GF-D8 (cell line): ENCODE measurements at places on chromosomes 7 and 10.

GRCh38 chr10:79547973-79548372 is 12.2 kb downstream of the SFTPA2 start:
- DNase-seq: no peak

DNA sequence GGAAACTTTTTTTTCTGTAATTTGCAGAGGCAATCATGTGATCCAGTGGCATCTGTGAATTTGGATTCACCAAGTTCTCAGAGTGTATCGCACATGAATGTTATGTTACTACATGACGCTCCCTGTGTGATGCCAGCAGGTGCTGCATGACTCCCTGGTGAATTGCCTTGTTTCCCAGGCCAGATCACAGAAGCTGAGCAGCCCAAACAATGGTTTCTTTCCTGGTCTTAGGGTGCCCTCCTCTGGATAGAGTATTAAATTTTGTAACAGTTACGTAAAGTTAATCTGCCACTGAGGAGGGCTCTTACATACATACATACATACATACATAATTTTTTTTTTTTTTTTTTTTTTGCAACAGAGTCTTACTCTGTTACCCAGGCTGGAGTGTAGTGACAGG is 3.6 kb downstream of the ZSCAN21 start:
- peak; percentile 38 for DNase-seq

GRCh38 chr7:103048833-103049232 is 25.8 kb downstream of the FBXL13 start:
- DNase-seq: no peak

- no peak for DNase-seq
Measured at GRCh38 chr7:130491841-130492522, at the start of gene MEST. TSS of gene MEST (plus strand) at chr7:130492085. CDS start at chr7:130492314, 229 bp downstream.

- no peak for DNase-seq
Measured at GRCh38 chr10:98885378-98885777, 350.3 kb downstream of the HPSE2 start.

GRCh38 chr10:13559124-13559700 is 27.6 kb upstream of the PRPF18 start:
- DNase-seq: no peak

DNA sequence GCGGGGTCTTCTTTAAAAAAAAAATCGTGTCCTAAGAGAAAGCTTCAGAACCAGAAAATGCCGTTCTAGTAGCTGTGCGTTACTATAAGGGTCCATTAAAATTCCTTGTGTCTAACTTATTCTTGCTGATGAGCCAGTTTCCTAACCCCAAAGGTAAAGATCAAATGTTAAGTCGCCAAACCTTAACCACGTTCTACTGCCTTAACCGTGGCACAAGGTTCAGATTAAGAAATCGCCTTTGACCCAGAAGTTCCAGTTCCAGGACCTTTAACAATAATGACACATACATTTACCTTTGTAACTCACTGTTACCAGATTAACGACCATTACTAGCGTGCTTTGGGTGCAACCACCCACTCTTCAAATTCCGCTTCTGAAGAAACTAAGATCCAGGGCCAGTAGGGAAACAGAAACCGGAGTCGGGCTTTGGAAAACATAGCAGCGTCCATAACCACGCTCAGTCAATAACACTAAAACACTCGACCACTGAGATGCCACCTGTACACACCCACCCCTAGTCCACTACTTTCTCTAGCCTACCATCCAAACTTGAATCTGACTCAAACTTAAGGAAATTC is 620 bp downstream of the BET1 start:
- DNase-seq: no peak

- DNase-seq: peak; percentile 60
Measured at GRCh38 chr10:15841696-15842095, 18.6 kb downstream of the MINDY3 start.

DNA sequence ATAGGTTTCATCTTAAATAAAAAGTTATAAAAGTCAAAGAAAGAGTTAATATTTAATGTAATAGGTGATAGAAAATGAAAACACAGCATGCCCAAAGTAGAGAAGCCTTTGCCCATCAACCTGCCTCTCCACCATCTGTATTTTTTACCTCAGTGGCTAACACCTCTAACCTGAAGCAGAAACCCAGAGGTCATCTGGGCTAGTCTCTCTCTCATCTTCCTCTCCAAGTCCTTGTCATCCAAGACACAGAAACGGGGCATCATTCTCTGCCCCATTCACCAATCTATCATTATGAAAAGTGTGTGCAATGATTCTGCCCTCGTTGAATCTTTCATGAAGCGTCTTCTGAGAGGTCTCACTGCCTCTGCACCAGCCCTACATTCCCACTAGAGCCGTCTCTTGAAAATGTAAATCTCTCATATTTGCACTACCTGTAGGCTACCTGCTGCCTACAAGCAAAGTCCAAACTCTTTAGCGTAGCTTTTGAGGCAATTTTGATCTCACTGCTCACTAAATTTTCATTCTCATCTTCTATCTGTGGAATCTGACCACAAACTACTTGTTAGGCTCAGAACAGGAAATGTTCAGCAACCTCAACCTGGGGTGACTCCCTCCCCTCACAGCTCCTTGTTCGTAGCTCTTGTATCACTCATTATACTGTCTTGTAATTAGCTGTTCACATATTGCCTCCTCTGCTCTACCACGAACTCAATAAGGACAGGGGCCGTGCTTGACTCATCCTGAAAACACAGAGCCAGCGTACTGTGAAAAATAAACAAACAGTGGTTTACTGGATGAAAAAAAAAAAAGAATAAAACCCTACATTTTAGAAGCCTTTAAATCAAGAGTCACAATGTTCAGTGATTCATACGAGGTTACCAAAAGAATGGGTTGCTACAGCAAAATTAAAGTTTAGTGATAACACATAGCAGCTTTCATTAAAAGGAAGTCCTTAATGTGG is 83.1 kb downstream of the CTNNA3 start:
- no peak for DNase-seq

DNA sequence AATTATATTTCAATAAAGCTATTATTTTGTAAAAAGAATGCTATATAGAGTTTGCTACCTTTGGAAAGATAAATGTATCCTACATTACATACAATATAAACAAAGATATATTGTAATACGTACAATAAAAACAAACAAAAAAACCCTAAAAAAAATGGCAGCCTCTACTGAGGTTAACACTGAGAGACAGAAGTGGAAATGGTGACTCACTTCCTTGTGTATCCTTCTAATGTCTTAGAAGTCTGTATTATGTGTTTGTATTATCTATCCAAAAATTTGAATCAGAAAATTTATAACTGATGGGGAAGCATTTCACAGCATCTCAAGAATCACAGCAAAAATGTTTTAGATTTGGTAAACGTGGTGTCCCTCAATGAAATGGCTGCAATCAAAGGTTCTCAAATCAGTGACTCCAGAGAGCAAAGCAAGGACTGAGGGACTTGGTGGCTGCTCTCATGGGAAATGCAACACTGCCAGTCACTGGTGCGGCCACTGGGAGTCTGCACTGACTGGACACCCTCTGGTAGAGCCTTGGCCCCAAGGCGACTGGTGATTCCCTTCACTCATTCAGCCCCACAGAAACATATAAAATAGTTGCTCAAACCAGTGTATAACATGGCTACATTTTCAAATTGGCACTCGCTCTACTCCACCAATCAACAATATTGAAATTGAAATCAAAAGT is 53.8 kb downstream of the PANK1 start:
- DNase-seq: no peak

DNA sequence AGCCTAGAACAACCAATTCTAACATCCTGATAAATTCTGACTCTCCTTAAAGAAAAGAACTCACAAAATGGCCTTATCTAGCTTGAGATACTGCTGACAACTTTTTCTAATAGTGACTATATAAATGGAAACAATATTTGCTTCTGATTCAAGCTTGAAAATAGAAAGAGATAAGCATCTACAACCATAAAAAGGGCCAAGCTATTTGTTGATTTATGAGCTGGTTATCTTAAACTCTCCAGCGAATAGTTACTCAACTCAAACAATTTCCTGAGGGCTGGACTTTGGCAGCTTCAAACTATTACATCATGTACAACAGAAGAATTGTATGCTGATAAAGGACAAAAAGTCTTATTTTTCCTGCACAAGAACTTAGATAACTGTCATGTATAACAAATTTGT is 4.6 kb downstream of the USP54 start:
- peak; percentile 92 for DNase-seq

- no peak for DNase-seq
Measured at GRCh38 chr7:3781607-3782006, 480.6 kb downstream of the SDK1 start.

DNA sequence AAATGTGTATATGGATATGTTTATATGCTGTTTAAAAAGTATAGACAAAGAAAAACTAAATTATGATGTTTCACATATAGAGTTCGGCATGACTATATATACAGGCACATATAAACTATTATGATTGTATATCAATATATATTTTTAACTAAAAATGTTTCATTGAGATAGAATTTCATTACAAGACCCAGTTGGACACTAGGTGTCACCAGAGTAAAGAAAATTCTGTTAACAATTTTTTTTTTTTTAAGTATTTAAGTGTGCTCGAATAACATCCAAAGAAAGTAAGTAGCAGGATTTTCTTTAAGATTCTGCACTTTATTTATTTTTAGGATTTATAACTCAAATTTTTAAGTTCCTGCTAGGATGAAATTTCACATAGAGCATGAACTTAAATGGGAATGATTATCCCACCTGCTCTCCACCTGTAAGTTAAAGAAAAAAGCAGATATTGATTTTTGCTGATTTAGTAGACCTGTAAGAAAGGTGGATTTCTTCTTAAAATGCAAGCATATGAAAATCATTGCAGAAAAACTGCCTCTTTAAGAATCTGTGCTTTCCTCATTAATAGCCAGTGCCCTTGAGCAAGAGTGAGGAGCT is 961.5 kb downstream of the PCDH15 start:
- DNase-seq: no peak

- DNase-seq: no peak
Measured at GRCh38 chr10:129939416-129940275, 24.4 kb downstream of the EBF3 start.

- no peak for DNase-seq
Measured at GRCh38 chr10:128026615-128027300, 99.5 kb downstream of the MKI67 start.

GRCh38 chr7:7772397-7772821 is 54.0 kb upstream of the RPA3 start:
- no peak for DNase-seq
